Stimulated activated CD4-positive, alpha-beta T cell treated with anti-CD3 and anti-CD28 coated beads, Interleukin-2, amount 100 ng/mL, for 4 hours (primary cell): ENCODE measurements at places on chromosomes 3 and 15.

GRCh38 chr3:60147249-60147950 lies 1097.6 kb upstream of the CFAP20DC start:
- DNase-seq = peak; percentile 1

- no peak for DNase-seq
These were observed 346.8 kb downstream of the CNTN3 start for GRCh38 chr3:74267588-74268184.

GRCh38 chr3:7333125-7333524 lies 472.2 kb downstream of the GRM7 start:
- DNase-seq = no peak

DNA sequence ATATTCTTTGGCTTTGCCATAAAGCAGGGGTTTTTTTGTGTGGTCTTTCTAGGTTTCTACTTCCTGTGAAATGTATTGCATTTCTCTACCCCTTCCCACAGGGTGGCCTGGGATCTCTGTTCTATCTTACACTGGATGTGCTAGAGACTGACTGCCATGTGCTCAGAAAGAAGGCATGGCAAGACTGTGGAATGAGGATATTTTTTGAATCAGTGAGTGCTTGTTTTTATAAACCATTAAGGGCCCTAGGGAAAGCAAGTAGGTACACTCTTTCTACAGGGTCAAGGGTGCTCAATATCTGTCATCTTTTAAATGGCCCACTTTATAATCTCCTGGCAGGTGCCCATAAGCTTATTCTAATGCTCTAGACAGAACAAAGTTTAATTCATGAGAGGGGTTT lies 730 bp downstream of the FETUB start:
- DNase-seq = no peak

DNA sequence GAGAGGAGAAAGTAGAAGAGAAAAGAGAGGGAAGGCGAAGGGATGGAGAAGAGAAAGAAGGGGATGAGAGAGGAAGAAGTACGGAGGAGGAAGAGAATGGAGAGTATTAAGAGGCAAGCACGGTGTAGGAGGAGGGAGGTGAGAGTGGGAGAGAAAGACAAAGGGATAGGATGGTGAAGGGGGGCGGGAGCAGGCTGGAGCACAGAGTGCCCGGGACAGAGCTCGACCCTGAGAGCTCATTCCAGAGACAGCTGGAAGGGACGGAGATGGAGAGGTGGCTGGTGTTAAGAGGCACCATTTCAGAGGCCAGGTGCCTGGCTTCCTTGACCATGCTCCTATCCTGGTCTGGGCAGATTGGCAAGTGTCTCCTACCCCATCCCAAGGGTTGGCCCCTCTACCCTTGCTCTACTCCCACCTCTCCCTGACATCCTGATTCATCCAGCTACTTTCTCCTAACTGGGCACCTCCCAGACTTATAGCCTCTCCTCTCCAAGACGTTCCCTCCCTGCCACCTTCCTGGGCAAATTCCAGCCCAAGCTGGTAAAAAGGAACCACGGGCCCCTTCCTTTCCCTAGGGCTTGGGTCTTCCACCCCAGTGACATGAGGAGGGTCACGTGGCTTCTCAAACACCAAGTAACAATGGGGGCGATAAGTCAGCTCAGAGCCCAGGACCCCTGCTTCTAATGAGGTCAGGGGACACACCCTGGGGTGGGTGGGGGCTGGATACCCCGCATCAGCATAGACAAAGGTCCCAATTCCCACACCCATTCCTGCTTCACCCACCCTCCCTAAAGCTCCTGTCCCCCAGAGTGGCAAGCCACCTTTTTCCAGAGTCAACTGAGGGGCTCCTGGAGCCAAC lies 1.1 kb downstream of the CLCN2 start:
- DNase-seq = no peak

DNA sequence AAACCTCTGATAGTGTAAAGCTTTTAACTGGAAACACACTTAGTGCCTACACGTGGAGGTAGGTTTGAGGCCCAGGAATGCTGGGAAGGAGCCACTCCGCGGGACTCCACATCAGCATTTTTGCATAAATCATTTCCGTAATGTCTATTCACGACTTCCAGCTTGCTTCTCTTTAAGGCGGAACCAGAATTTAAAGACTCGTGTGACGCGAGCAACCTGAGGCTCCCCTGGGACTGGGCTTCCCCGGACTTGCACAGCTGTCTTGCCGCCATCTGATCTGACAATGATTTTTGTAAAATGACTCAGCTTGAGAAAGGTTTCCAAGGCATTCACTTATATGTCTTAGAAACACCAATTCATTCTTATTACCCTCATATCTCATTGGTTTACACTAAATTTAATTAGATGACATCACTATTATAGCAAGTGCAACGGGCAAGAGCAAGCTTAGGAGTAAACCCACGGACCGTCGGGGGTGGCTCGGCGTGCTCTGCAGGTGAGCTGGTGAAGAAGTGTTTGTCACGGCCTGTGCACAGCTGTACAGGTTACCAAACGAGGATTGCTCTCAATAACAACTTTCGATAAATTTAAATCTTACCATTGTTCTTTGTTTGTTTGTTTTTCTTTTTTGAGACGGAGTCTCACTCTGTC lies 95.2 kb downstream of the CHSY1 start:
- no peak for DNase-seq
